CD4-positive, alpha-beta T cell treated with Interleukin-15 for 4 hours (primary cell): ENCODE measurements at places on chromosomes 3 and 15.

GRCh38 chr3:39143051-39143885, 10.1 kb downstream of the CSRNP1 start:
- no peak for DNase-seq

DNA sequence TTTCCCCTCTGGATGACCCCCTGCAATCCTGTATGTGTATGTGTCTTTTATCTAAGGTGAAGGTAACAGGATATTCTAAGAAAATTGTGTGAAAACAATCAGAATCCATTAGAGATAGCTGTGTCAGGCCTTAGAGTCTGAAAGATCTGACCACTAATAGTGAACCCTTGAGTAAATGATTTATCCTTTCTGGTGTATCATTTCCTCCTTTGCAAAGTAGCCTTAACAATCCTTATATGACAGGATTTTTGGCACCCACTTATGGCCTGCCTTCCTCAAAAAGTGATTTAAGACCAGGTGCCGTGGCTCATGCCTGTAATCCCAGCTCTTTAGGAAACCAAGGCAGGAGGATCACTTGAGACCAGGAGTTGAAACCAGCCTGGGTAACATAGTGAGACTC, 110.2 kb downstream of the RBPMS2 start:
- no peak for DNase-seq

- no peak for DNase-seq
These were observed 141.0 kb downstream of the TMCO5A start for GRCh38 chr15:38075466-38075865.

- DNase-seq = no peak
These were observed 18.1 kb downstream of the METTL6 start for GRCh38 chr3:15409239-15409638.

- no peak for DNase-seq
These were observed 144.7 kb upstream of the IQSEC1 start for GRCh38 chr3:13217736-13218540.

GRCh38 chr3:16320711-16321110, 55.7 kb downstream of the OXNAD1 start:
- DNase-seq = no peak
